ENCODE measurements at places on chromosomes 7 and 10.
A peak's percentile ranks its signal among the peaks of the same experiment; 100 is the strongest.

DNA sequence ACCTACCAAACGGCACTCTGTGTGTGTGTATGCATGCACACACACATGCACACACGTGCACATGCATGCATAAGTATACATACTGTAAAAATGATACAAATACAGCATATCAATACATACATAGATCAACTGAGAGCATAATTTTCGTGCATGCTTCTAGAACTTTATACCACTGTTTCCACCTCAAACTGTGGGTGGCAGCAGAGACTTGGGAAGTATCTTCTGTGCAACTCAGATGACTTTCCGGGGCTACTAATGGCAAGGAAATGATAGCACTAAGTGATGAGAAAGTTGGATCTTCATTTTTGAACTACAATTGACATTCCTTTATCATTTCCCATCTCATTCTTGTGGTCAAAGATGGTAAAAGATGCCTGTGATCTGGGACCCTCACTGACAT, 570.7 kb downstream of the REEP3 start:
- DNase-seq: no peak

DNA sequence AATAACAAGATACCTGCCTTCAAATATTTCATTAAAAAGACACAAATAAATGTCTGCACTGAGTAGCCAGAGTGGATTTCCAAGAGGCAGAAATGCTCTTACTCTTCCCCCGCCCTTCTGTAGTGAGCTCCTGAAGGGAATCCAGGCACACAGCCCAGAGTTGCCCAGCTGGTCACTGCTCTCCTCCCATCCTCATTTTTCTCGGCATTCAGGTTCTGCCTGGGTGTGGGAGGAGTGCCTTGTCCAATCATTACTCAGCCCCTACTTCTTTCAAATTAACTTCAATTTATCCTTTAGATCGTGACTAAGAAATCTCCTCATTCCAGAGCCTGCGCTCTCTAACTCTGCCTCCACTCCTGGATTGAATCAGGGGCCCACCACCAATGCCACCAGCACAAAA, 12.2 kb downstream of the CCDC6 start:
- no peak for DNase-seq

DNA sequence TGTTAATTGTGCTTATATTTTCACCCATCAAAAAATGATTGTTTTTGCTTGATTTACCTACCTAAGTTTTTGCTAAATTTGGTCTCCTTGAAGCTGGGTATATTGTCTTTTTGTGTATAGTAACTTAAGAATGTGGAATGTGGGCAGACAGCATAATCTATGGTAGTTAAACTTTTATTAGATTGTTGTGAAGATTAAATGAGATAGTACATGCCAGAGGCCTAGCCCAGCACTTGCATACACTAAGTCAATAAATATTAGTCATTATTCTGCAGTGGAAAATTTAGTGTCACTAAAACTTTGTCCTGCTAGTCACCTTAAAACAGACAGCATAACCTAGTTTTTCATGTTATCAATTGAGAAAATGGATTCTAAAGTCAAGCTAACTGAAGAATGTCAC, 19.3 kb upstream of the RPA3 start:
- DNase-seq: no peak

DNA sequence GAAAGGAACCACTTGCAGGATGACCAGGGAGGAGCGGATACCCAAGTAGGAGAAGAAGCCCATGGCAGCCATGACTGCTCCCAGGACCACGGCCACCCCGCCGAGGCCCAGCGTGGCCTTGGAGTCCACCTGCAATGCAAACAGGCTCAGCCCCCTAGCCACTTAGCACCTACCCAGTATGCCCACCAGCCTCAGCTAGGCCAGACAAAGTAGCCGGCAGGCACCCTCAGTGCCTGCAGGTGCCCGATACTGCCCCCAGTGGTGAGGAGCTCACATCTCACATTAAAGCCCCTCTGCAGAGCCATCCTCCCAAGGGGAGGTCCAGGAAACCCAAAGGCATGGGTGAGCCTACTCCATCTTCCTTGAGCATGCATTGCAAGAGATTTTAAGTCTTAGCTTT, 6.6 kb downstream of the NPC1L1 start:
- peak; percentile 80 for DNase-seq

GRCh38 chr7:81533931-81534330, 235.9 kb downstream of the HGF start:
- DNase-seq: no peak

- DNase-seq: no peak
Measured at GRCh38 chr7:4784799-4785198, 9.4 kb downstream of the AP5Z1 start.

- DNase-seq: no peak
Measured at GRCh38 chr7:80136261-80137055, 1.8 kb downstream of the GNAI1 start.

DNA sequence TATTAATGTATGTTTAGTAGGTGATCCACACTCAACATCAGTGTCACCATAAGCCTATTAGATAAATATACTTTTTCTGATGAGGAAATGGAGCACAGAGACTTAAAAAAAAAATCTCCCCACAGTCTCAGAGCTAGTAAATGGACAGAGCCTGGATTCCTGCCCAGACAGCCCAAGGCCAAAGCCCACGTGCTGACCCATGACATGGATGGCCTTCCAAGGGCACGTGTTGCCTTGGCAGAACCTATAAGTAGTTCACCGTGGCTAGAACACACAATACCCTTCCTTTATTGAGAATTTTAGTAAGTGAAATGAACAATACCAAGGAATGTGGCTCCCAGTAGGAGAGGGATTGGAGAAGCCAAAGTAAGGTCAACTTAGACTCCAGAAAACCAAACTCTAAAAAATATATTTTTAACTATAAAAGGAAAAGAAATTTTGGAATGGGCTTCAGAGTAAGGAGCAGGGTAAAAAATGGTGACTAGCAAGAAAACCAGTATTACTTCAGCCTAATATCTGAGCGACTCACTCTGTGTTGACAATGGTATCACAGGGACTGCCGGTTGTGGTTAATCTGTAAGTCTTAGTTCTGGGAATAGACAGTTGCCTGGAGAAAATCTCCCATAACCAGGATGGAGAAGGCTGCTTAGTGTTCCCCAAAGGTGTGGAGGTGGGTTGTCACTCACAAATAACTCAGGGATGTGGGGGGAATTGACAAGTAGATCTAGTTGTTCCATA, 223.0 kb downstream of the SORCS1 start:
- DNase-seq: no peak

DNA sequence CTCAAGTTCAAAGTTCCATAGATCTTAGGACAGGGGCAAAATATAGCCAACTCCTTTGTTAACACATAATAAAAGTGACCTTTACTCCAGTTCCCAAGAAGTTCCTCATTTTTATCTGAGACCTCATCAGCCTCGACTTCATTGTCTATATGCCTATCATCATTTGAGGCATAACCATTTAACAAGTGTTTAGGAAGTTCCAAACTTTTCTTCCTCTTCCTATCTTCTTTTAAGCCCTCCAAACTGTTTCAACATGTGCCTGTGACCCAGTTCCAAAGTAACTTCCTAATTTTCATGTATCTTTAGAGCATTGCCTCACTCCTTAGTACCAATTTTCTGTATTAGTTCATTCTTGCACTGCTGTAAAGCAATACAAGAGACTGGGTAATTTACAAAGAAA, 569.1 kb downstream of the ANKRD7 start:
- no peak for DNase-seq

GRCh38 chr10:75788394-75789205, 357.2 kb downstream of the LRMDA start:
- DNase-seq: no peak

Data from GM12891 (cell line).